Omental fat pad (tissue), 4 donors: ENCODE measurements at places on chromosomes 12 and 14. TPM values are rescaled to one million over a fixed set of nuclear protein-coding genes. Genes with fewer than 3 reads are reported as not detected.

The P2RX2 gene
- total RNA-seq = 0.74 TPM

GRCh38 chr14:26598672-26599131 is 869 bp upstream of the NOVA1 start:
- no peak for DNase-seq

- DNase-seq = no peak
Measured at GRCh38 chr12:57844709-57845477, 1.6 kb downstream of the CTDSP2 start.

GRCh38 chr12:29309320-29309902 is 71.6 kb downstream of the ERGIC2 start:
- no peak for DNase-seq

The KRT75 gene
- not detected for total RNA-seq

DNA sequence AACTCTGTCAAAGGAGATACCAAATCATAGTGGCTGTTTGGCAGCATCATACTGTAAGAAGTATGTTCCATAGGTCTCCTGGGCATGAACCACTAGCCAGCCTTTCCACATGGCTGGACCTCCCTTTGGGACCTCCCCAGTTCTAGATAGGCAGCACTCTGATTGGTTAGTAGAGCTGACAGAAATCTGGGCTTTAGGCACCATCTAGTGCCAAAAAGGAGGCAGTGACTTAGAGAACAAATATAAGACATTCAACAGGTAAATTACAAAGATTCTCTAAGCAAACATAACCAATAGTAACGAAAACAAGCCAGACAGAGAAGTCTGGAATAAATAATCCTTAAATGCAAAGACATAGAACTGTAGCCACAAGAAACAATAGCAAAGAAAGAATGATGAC is 148.0 kb upstream of the PDE3A start:
- DNase-seq = no peak

The LIN7A gene
- total RNA-seq = 16.2 TPM
